Hepatocyte (in vitro differentiated cells): ENCODE measurements at places on chromosomes 11 and 22. TPM values are rescaled to one million over a fixed set of nuclear protein-coding genes. Genes with fewer than 3 reads are reported as not detected.

APOL5 gene
- total RNA-seq, result not detected in 2 replicates

LMNTD2 gene
- 3.4 and 7.3 TPM in 2 replicates for total RNA-seq

CABP4 gene
- not detected in 2 replicates for total RNA-seq

FOLR3 gene
- not detected in 2 replicates for total RNA-seq

C1QTNF5 gene
- total RNA-seq, result 12.5 and 13.7 TPM in 2 replicates

DNA sequence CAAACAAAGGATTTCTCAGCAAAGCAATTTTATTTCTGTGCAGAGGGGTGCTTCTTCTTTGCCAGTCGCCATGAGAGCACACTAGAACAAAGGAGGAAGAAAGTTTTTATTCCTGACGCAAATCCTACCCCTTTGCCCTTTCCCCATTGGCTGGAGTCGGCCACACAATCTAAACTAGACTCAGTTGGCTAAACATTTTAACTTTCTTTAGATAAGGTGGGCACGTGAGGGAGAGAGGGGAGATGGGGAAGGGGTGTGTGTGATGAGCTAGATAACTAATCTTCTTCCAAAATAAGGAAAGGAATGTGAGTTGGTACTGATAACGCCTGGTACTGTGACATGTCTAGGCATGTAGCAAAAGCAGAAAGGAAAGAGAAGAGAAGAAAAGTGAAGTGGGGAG, 626 bp downstream of the TRIM22 start:
- no peak for DNase-seq

- no peak for DNase-seq
These were observed 18.1 kb upstream of the INCENP start for GRCh38 chr11:62105667-62106191.

DNA sequence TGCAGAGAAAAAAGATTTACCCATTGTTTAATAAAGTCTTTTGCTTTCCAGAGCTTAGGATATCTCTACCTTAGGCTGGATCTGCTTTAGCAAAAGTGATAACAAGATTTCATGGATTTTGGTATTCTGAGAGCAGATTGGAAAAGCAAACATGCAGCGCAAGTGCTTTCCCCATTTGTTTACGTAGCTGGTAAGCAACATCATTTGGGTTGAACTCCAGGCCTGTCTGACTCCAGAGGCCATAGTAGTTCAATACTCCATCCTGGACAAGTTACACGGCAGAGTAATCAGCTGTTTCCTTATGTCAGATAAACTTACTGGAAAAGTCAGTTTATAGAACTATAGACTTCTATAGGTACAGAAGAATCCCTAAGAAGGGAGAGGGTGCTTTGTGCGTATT, 40.6 kb upstream of the TNRC6B start:
- DNase-seq, result no peak

NXPE2 gene
- total RNA-seq, result 0.07 and 0.52 TPM in 2 replicates

- no peak for DNase-seq
These were observed 1.3 kb downstream of the CLMP start for GRCh38 chr11:123193742-123194141.

- DNase-seq, result peak; percentile 55
These were observed 24.3 kb downstream of the KIAA0930 start for GRCh38 chr22:45216133-45217003.

- DNase-seq, result peak; percentile 18
These were observed 5.0 kb upstream of the ZDHHC5 start for GRCh38 chr11:57662893-57663292.

ACTN3 gene
- total RNA-seq, result not detected in 2 replicates

DNA sequence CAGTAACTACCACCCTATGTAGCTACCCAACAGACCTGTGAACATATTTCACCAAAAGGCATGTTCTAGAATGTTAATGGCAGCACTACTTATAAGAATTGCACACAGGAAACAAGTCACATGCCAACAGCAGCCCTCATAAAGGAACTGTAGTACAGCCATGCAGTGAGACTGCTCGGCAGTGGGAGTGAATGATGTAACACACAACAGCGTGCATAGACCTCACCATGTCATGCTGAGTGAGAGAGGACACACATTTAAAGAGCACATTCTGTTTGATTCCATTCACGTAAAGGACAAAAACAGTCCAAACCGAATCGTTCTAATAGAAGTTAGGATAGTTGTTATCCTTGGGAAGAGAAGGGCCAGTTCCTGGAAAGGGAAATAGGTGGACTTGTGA, 27.2 kb upstream of the KIRREL3 start:
- DNase-seq, result no peak
